Activated CD4-positive, alpha-beta T cell treated with anti-CD3 and anti-CD28 coated beads, Interleukin-2, amount 10 ng/mL, durations not matched to agents 7 days and 5 days (primary cell): ENCODE measurements at places on chromosomes 7 and 10.

DNA sequence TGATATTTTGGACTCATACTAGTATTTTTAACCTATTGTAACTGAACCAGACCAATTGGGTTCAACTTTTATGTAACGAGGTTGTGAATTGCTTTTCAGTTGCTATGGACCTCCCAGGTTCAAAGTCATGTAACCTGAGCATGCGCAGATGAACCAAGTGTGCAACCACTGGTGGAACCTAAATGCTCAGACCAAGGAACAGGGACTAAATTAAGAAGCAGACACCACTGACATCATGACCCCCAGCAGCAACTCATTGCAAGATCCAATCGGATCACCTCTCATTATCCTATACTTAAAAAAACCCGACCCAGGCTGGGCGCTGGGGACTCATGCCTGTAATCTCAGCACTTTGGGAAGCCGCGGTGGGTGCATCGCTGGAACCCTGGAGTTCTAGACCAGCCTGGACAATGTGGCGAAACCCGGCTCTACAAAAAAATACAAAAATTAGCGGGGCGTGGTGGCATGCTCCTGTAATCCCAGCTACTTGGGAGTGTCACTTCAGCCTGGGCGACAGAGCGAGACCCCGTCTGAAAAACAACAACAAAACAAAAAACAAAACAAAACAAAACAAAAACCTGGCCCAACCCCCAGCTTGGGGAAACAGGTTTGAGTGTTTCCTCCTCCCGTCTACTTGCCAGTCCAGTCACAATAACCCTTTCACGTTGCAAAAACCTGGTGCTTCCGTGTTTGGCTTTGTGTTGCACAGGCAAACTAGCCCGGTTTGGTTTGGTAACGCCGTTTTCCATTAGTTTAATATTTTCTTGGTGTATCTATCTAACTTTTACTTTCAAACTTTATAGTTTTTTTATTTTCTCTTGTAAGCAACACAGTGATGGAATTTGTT is 11.3 kb upstream of the ZNF518A start:
- H3K4me3 ChIP-seq: no peak overlapping the region
- H3K27ac ChIP-seq: no peak overlapping the region
- peaks cover 45% of the 10 kb centered on the region for H3K27me3 ChIP-seq
- H3K36me3 ChIP-seq: no peaks in the 10 kb centered on the region
- no peak for DNase-seq
- no peaks in the 10 kb centered on the region for H3K4me1 ChIP-seq

DNA sequence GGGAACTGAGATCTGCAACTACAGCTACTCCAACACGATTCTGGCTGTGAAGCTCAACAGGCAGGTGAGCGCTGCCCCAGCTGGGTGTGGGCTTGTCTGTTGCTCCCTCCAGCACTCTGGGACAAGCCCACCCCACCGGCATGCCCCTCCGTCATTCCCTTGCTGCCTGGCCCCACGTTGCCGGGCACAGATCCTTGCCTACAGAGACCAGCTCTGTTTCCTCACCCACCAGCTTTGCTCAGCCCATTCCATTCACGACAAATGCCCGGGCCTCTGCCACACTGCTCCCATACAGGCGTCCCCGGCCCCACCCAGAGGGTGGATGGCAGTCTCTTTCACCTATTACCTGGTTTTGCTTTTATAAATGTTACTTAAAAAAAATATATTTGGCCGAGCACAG is 24.6 kb downstream of the WIPI2 start:
- H3K27ac ChIP-seq: no peak overlapping the region
- H3K4me3 ChIP-seq: no peak overlapping the region
- no peaks in the 10 kb centered on the region for H3K27me3 ChIP-seq
- no peak for DNase-seq
- no peaks in the 10 kb centered on the region for H3K4me1 ChIP-seq
- H3K36me3 ChIP-seq: peaks cover 48% of the 10 kb centered on the region

DNA sequence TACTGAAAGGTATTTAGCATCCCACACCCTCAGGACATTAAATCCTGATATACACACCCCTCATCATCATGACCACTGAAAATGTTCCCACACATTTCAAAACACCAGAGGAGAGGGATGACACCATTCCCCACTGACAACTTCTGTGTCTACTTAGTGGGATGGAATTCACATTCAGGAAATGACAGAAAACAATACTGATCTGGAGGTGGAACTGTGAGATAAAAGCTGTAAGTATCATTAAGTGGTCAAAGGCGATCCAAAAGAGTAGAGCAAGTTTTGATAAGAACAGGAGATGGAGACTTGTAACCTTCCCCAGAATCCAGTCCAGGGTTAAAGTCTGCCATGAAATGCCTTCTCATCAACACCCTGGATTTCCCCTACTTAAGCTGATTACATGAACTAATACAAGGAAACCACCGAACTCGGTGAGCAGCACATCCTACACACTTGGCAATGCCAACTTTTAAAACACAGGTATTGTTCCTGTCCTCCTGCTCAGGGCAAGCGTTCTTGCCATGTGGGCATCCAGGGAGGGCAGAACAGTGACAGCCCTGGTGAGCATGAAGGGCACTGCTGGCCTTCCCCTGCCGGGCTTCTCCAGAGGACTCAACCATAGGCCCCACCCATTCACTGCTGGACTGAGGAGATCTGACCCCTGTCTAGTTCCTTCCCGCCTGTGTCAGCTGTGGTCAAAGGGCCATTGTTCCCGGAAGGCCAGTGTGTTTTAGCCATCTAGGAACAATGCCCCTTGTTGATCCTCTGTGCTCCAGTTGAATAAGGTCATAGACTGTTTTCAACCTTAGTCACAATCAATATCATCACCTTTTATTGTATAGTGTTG is 85.0 kb downstream of the SGMS1 start:
- no peak overlapping the region for H3K4me3 ChIP-seq
- peaks cover 6% of the 10 kb centered on the region for H3K36me3 ChIP-seq
- no peak overlapping the region for H3K27ac ChIP-seq
- DNase-seq: no peak
- H3K27me3 ChIP-seq: no peaks in the 10 kb centered on the region
- peaks cover 52% of the 10 kb centered on the region for H3K4me1 ChIP-seq

GRCh38 chr7:103690242-103690974 is 244.4 kb upstream of the SLC26A5 start:
- H3K4me1 ChIP-seq: no peaks in the 10 kb centered on the region
- H3K27ac ChIP-seq: no peak overlapping the region
- DNase-seq: no peak

GRCh38 chr10:29916669-29917068 is 142.7 kb downstream of the JCAD start:
- H3K36me3 ChIP-seq: no peaks in the 10 kb centered on the region
- no peak for DNase-seq
- H3K4me3 ChIP-seq: no peak overlapping the region

GRCh38 chr10:958856-959255 is 27.4 kb upstream of the LARP4B start:
- H3K4me3 ChIP-seq: no peak overlapping the region
- H3K27me3 ChIP-seq: no peaks in the 10 kb centered on the region
- H3K4me1 ChIP-seq: no peaks in the 10 kb centered on the region
- no peak overlapping the region for H3K27ac ChIP-seq

DNA sequence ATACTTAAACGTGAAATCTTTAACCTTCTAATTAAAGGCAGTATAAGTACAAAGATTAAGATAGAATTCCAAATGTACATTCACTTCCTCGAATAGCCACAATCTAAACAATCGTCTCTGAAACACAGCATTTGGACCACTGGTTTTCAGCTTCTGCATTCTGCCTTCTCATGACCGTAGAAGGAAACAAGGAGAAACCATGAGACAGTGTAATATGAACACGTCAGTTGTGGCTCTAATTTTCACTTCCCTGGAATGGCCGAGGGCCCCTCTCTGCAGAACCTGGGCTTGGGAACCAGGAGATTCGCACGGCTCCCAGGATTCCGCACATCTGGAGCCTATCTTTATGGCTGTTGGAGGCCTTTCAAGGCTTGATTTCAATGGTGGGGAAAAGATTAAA is 189.3 kb downstream of the KLF6 start:
- peaks cover 15% of the 10 kb centered on the region for H3K27me3 ChIP-seq
- no peak overlapping the region for H3K27ac ChIP-seq
- no peaks in the 10 kb centered on the region for H3K4me1 ChIP-seq
- no peaks in the 10 kb centered on the region for H3K36me3 ChIP-seq
- DNase-seq: no peak

DNA sequence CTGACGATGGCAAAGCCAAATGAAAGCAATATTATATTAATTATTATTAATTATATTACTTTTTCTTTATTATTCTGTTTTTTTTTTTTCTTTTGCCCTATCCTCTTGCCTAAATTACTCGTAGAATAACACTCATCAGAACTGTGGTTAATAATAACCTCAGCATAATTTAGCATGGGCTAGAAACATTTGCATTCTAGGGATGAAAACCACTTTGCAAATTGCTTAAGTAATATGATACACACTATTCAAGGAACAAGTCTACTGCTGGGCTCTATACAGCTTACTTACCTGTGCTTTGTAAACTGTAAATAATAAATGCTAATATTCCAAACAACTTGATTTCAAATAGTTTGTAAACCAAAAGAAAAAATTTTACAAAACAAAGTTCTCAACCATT is 375.8 kb downstream of the HGF start:
- H3K27me3 ChIP-seq: no peaks in the 10 kb centered on the region
- H3K27ac ChIP-seq: no peak overlapping the region
- no peaks in the 10 kb centered on the region for H3K36me3 ChIP-seq
- no peaks in the 10 kb centered on the region for H3K4me1 ChIP-seq
- no peak for DNase-seq

- no peak overlapping the region for H3K4me3 ChIP-seq
- H3K4me1 ChIP-seq: no peaks in the 10 kb centered on the region
- DNase-seq: no peak
- H3K27ac ChIP-seq: no peak overlapping the region
- H3K36me3 ChIP-seq: no peaks in the 10 kb centered on the region
Measured at GRCh38 chr7:158257001-158257400, 330.6 kb downstream of the PTPRN2 start.

DNA sequence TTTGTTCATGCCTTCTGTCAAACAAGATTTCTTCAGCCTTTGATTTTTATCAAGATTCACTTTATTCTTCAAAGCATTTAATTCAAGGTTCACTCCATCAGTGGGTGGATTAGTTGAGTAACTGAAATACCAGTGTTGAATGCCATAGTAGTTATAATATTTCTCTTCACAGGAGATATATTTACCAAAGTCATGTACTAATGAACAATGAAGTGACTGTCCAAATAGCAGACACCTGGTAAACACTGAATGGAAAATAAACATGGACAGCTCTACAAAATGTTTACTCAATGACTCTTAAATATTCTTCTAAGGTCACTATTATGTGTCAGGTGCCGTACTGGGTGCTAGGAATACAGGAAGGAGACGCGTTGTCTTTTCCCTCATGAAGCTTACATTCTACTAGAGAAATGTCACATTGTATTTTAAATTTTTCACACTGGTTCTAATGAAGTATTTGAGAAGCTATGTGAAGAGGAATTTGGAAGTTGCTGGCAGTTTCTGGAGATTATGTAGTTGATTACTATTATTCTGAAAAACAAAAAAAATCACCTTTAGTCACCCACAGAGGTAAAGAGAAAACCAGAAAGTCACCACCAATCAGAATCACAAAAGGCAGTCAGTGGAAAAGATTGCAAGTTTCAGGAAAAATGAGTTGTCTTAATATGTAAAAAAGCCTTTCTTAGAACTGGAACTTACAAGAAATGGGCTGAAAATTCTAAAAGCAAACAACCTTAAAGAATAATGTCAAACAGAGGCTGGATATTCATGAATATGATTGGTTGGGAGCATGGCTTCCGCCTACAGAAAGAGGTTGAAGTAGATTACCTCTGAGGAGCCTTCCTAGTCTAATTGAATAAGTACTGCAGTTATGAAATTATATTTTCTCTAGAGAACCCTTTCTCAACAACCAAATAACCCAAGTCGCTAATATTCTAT is 84.5 kb downstream of the RTKN2 start:
- H3K4me1 ChIP-seq: peaks cover 81% of the 10 kb centered on the region
- H3K27ac ChIP-seq: peak overlapping the region; percentile 92
- H3K36me3 ChIP-seq: peaks cover 54% of the 10 kb centered on the region
- H3K27me3 ChIP-seq: no peaks in the 10 kb centered on the region
- H3K4me3 ChIP-seq: peak overlapping the region; percentile 47
- DNase-seq: peak; percentile 18

DNA sequence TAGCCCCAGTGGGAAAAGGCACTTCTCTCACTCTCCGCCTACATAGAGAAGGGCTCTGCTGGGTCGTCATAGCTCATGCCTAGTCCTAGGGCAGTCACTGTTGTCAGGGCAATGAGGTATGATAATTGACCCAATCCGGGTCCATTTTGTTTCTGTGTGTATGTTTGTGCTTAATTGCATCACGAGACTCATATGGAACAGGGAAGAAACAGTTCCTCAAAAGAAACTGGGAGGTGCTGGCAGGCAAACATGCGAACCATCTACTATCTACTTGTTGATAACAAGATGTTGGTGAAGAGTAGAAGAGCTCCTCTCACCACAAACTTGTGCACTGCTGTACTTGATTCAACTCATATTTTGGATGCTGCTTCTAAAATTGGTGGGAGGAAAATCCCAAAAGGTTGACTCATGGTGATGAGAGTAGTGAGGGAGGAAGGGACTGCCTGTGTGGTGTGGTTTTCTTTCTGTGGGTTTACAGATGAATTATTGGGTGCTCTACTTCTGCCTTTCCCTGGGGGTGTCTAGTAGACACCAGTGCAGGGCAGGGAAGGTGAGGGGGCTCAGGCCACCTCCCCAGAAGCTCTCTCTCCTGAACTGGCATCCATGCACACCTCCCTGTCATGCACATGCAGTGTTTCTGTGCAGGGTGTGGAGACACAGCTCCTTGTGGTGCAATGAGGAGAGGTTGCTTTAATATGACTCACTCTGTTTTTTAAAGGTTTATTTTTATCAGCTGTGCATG is 29.4 kb downstream of the LSMEM1 start:
- no peaks in the 10 kb centered on the region for H3K36me3 ChIP-seq
- H3K27ac ChIP-seq: no peak overlapping the region
- DNase-seq: no peak
- peaks cover 4% of the 10 kb centered on the region for H3K27me3 ChIP-seq
- H3K4me3 ChIP-seq: no peak overlapping the region

- H3K27me3 ChIP-seq: no peaks in the 10 kb centered on the region
- peak overlapping the region; percentile 91 for H3K27ac ChIP-seq
- H3K36me3 ChIP-seq: peaks cover 5% of the 10 kb centered on the region
- peaks cover 52% of the 10 kb centered on the region for H3K4me1 ChIP-seq
Measured at GRCh38 chr10:17200001-17200911, 1.2 kb downstream of the TRDMT1 start.

DNA sequence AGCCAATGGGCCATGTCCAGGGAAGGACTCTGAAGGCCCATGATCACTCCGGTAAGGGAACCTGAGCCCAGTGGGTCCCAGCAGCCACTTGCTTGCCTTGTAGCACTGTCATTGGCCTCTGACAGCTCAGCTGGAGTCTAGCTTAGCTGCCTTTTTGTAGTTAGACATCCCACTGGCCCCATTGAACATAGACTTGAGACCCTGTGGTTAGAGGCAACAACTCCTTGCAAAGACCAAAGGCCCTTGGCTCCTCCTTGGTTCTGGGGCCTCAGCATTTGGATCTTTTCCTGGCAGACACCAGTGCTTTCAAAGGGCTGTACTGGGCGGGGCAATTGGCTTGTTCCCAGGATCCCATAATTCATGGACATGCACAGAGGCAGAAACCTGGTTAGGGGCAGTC is 321.2 kb downstream of the CXCL12 start:
- no peaks in the 10 kb centered on the region for H3K27me3 ChIP-seq
- H3K27ac ChIP-seq: no peak overlapping the region
- no peaks in the 10 kb centered on the region for H3K4me1 ChIP-seq
- DNase-seq: no peak
- no peak overlapping the region for H3K4me3 ChIP-seq
- no peaks in the 10 kb centered on the region for H3K36me3 ChIP-seq
